Stimulated activated CD4-positive, alpha-beta T cell treated with anti-CD3 and anti-CD28 coated beads, TNF-alpha, amount 100 ng/mL, for 48 hours (primary cell): ENCODE measurements at places on chromosomes 3 and 15.

DNA sequence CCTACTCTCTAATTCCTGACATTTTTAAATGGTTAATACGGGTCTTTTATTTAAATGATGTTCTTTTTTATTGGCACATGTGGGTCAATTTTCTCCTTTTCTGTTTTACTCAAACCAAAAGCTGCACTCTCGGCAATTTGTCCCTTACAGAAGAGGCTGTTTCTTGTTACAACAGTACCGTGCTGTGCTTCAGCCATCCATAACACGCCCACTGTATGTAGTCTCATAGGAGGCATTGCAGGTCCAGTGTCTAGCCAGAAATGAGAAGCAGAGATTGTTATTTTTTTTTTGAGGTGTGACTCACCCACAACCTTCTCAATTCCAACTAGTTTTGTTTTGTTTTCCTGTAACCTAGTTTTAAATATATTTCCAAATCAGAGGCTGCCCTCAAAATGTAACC is 164.6 kb downstream of the GMNC start:
- DNase-seq, result no peak

DNA sequence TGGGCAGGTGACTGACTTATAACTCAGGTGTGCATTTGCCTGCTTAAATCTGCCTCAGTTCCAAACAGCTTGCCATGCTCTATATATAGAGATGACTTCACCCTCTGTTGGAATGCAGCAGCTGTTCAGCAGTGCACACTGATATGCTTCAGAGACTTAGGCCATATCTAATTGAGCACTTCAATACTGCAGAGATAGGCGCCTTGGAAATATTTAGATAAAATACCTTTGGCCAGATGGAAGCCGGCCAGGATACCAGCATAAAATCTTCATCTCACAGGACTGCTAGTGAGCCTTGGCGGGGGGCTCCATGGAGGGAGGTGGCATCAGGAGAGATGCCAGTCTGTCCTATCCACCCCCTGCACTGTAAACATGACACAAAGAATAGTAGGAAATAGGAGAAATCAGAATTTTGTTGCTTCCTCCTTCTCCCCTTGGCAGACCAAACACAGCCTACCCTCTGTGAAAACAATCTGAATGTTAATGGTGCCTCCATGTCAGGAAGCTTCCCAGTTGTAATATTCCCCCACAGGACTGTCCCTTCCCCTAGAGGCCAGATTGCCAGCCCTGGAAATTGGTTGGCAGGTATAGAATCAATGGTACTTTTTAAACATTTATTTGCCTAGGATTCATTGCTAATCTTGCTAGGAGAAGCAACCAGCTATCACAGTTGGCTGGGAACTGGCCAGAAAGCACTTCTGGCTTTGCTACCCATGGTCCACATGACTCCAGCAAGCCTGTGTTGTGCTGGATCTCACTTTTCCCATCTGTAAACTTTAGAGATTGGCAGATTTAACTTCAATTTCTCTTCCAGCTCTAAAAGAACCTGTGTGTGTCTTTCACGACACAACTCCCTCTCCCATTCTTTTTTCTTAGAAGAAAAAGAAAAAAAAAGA is 215.5 kb upstream of the KCNMB2 start:
- DNase-seq, result no peak

DNA sequence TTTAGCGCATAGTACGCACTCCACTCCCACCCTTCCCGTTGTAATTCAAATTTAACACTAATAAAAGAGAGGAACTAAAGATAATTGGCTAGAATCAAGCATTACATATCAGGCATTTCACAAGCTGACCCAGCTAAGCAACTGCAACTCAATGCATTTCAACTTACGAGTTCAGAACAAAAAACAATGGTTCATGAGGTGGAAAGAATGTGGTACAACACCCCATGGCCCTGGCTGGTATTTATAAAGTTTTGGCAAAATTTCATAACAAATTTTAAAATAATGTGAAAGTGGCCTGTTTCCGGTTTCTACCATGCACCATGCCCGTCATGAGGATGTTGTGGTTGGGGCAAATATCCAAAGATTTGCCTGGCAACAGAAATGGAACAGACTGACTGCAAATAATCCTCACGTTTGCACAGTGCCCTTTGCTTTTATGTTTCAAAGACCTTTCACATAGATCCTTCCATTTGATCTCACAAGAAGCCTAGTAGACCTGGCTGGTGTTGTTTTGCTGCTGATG is 455.3 kb upstream of the NR2F2 start:
- DNase-seq, result no peak

DNA sequence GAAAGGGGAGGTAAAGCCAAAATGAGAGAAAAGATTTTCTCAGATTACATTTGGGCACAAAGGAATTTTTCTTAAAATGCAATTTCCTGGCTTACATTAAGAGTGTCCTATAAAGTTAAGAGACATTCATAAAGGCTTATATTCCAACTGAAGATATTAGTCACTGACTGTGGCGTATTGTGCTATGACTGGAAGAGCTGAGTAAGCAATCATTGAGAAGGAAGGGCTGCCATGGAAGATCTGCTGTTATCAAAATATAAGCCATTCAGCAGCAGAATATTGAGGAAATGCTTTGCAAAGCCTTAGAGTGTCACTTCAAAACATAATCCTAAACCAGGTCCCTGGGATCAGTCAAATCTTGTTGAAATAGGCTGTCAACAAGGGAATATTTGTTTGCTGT is 593.9 kb downstream of the TUSC7 start:
- DNase-seq, result no peak

DNA sequence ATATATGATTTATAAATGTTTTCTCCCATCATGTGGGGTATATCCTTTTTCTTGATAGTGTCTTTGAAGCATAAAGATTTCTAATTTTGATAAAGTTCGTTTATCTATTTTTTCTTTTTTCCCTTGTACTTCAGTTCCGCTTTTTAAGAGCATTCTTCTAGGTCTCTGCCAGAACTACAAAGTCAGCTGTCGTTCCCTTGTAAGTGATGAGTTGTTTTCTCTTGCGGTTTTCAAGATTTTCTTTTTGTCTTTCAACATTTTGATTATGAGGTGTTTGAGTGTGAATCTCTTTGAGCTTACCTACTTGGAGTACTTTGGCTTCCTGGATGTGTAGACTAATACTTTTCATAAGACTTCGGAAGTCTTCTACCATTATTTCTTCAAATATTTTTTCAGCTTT is 9.3 kb upstream of the PRICKLE2 start:
- no peak for DNase-seq

DNA sequence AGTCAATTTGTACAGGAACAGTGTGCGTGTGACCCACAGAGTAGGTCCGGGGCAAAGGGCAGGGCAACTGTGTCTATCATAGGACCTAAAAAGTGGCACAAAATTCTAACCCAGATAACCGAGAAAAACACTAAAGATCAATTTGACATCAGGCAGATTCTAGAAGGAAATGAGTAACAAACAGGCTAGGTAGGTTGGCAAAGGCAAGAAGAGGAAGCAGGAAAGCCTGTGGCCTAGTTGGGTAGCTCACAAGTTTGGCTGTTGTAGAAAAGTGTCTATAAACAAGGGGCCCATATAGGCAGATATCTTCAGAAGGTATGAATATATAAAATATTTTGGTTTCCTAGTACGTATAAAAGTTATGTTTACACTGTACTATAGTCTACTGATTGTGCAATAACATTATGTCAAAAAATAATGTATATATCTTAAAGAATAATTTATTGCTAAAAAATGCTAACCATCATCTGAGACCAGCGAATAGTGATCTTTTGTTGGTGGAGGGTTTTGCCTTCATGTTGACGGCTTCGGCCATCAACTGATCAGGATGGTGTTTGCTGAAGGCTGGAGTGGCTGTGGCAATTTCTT is 13.3 kb upstream of the OR5K1 start:
- no peak for DNase-seq

DNA sequence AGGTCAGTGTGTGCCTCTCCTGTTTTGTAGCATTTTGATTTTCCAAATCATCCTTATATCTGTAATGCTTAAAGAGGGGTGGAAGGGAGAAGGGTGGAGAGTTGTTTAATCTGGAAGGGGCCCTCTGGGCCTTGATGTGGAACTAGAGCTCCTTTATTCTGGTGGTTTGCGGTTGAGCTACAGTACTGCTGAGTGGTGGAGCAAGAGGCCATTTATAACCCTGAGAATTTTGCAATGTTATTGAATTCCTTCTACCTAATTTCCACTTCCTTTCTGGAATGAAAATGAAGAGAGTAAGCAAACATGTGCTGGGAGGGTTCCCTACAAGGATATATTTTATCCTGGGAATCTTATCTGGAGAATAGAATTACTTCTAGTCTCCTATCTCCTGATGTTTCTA is 35.3 kb upstream of the TUBGCP5 start:
- DNase-seq, result no peak

GRCh38 chr15:73319460-73320245 is 49.1 kb downstream of the HCN4 start:
- no peak for DNase-seq

GRCh38 chr15:64310036-64310435 is 45.9 kb downstream of the CSNK1G1 start:
- DNase-seq, result no peak

DNA sequence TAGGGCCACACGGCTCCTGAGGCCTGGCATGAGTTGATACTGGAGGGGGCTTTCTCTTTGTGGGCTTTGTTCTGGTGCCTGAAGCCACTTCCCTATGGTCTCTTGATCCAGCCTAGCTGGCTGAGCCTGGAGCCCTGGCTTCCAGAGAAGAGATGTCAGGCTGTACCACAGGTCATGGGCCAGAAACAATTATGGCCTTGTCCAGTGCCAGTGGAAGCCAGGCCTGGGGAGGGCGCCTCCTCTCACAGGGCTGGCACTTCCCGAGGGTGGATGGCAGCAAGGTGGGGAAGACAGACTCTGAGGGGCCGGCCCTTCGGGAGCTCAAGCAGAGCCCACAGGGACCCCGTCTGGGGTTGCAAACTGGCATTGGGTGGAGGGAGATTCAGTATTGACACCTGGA is 34.9 kb upstream of the ACAD9 start:
- DNase-seq, result no peak

- DNase-seq, result no peak
Measured at GRCh38 chr15:78082106-78082742, 4.7 kb upstream of the TBC1D2B start.

DNA sequence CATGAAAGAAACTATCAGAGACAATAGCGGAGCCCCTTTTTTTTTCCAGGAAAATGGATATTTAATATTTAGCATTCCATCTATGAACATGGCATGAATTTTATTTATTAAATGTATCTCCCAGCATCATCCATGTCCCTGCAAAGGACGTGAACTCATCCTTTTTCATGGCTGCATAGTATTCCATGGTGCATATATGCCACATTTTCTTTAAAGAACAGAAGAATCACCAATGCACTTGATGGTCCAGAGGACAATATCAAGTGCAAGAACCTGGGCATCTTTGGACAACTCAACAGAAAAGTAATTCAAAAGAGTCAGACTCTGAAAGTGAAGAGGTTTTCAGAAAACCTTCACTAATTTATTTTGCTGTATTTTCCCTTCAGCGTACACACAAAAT is 133.0 kb upstream of the SLC7A14 start:
- no peak for DNase-seq

DNA sequence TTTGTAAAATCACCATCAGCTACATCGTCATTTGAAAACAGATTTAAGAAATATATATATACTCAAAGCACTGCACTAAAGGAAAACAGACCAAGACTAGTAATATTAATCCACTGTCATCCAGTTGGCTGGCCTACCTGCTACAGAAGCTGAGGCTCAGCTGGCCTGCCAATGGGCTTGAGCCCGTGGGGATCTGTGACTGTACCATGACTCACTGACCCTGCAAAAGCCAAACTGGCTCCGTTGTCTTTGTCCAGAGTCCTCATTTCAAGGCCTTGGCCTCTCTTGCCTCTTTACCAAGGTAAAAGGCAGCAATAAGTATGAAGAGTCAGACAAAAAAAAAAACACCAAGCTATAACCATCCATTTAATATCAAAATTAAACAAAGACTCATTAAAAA is 463.5 kb upstream of the RASGRP1 start:
- no peak for DNase-seq

DNA sequence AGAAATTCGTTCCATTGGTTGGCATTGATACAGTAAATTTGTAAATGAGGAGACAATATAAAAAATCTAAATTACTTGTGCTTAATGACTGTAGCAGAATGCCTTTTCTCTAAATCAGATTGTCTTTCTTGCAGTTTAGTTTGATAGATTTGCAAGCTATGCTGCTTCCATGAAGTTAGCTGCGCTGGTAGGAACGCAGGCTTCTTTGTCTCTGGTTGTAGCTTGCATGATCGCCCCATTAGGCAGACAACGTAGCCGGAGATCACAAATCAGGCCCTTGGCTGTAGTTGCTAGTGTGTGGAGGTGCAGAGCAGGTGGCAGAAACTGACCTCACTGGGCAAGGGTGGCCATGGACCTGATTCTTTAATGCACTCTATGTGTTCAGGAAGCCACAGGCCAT is 6.1 kb downstream of the ZIC1 start:
- DNase-seq, result no peak

GRCh38 chr15:39363761-39364586 is 216.9 kb upstream of the THBS1 start:
- no peak for DNase-seq

- DNase-seq, result no peak
Measured at GRCh38 chr3:47664519-47664918, 85.9 kb upstream of the CSPG5 start.

DNA sequence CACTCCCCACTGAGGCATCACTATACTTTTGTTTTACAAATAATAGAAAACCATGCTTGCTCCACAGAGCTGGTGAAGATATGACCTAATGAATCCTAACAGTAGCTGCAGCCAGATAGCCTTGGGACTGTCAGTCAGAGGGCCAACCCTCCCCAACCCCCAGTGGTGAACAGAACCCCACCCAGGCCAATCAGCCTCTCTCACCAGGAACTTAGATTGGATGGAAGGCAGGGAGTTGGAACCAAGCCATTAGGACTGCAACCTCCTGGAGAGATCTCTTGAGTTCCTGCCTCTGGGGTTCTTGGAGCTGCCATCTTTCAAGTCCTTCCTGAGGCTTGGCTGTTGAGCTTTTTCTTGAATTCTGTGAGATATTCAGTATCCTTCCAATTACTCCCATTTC is 3.0 kb upstream of the MRPS22 start:
- no peak for DNase-seq

DNA sequence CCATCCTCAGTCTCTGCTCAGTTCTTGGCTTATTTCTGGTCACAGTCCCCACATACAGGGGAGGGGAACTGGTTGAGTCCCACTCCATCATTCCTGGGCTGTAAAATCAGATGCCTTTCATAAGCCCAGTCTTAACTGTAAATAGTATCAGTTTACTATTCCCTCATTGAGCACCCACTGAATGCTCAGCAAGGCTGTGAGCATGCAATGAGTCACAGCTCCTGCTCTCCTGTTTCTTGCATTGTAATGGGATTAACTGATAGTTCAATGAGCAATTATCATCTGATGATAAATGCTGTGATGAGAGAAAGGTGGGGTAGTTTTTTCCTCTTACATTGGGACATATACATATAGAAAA is 113.6 kb upstream of the TPM1 start:
- DNase-seq, result no peak

DNA sequence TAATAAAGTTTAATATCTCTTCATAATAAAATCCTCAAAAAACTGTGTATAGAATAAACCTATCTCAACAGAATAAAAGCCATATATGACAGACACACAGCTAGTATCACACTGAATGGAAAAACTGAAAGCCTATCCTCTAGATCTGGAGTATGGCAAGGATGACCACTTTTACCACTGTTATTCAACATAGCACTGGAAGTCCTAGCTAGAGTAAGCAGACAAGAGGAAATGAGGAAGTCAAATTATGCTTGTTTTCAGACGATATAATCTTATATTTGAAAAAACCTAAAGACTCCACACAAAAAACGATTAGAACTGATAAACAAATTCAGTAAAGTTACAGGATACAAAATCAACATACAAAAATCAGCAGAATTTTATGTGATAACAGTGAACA is 57.4 kb upstream of the DIPK2A start:
- DNase-seq, result no peak
